Spleen (tissue), 13 donors: ENCODE measurements at places on chromosomes 5 and 9. TPM values are rescaled to one million over a fixed set of nuclear protein-coding genes. Genes with fewer than 3 reads are reported as not detected.

The CACNA1B gene
- total RNA-seq = not detected

The CTNND2 gene
- total RNA-seq = 25.0 TPM

The UGCG gene
- 73.6 TPM for total RNA-seq

The DPH7 gene
- 39.8 TPM for total RNA-seq

DNA sequence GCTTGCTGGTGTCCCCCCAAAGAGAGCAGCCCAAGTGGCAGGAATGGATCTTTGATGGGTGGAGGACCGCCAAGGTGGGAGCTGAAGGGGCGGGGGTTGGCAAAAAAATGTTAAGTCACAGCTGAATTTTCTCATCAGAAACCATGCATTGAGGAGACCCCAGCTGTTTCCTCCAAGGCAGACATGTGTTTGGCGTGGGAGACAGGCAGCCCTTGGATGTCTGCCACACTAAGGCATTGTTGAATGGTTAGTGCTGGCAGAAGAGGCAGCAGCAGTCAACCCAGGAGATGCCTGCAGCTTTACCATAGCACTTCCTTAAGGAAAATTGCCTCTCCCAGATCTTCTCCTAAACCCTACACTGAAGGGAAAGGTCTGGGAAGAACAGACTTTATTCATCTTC, 394.9 kb upstream of the CD180 start:
- no peak for DNase-seq

DNA sequence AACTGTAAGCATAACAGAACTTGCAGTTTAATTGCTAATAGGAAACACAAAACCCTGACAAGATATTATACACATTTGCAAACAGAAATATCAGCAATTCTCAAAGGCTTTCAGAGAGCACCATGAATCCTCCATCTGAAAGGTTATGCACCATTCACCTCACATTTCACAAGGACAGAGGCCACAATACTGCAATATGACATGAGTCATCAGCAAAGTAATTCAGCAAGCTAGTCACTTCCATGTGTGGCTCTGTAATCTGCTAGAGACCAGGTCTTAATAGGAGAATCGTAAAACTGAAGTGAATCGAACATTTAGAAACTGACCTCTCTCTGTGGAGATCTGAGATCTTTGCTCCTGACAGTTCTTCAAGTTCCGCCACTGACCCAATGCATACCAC, 28.3 kb downstream of the IARS1 start:
- no peak for DNase-seq

DNA sequence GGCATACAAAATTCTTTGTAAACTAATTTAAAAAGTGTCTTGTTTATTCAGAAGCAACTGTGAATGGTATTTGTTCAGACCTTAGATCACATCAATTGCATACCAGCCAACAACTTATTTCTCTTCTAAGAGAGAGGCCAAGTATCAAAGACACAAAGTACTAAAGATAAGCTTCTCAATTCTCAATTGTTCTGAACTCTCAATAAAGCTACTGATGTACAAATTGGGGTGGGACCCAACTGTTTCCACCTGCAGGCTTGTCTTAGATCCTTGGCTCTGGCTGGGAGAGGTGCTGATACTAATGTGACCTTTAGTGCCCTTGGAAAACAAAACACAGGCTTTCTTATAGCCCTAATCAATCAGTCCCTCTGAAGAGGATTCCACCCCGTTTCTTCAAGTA, 22.1 kb downstream of the XRCC4 start:
- DNase-seq = no peak

- no peak for DNase-seq
Observed at GRCh38 chr5:152376886-152377285, 28.2 kb downstream of the NMUR2 start.
